Pancreas (tissue), 10 donors: ENCODE measurements at places on chromosomes 6 and 20. TPM values are rescaled to one million over a fixed set of nuclear protein-coding genes. Genes with fewer than 3 reads are reported as not detected.
A peak's percentile ranks its signal among the peaks of the same experiment; 100 is the strongest.

DNA sequence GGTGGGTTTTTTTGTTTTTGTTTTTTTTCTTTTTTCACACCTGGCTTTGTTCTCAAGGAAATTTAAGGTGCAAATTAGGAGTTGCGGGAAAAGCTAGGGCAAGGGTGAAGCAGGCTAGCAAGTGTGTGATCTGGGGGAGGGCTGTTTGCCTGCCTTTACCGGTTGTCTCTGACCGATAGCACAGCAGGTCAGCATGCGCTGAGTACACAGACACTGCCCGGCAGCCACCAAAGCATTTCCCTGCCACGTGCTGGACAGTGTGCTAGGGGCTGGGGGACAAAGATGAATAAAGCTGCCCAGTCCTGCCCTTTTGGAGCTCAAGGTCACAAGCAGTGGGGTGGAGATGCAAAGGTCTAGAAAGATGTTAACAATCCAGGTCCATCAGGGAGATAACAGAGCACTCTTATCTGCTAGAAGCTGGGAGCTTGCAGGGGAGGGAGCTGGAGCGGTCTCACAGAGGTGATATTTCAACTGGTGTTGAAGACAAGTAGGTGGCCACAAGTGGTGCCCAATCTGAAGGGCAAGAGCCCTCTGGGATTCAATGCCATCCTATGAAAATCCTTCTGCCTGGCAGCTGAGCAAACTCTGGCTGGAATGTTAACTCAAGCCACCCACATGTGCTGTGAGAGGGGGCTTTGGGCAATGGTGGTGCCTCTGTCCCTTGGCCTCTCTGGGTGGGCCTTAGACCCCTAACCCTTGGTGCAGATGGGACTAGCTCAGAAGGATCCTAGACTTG, 24.5 kb downstream of the TTBK1 start:
- no peaks in the 10 kb centered on the region for H3K36me3 ChIP-seq
- no peak overlapping the region for H3K4me3 ChIP-seq
- H3K27me3 ChIP-seq, result no peaks in the 10 kb centered on the region
- H3K27ac ChIP-seq, result peak overlapping the region; percentile 87

DNA sequence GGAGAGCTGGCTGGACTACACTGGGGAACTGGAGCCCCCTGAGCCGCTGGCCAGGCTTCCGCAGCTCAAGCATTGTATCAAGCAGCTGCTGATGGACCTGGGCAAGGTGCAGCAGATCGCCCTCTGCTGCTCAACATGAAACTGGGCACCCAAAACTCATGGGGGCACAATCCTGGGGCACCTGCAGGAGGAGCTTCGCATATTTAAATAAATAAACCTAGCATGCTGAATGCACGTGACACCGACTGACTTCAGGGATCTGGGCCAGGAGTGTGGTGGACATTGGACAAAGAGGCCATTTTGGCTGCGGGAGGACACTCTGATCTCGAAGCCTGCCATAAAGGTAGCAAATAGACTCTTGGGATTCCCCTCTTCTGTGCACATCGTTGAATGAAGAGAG, 6.8 kb downstream of the SCAND1 start:
- no peaks in the 10 kb centered on the region for H3K27me3 ChIP-seq
- H3K4me1 ChIP-seq, result peaks cover 7% of the 10 kb centered on the region
- H3K27ac ChIP-seq, result no peak overlapping the region
- H3K36me3 ChIP-seq, result no peaks in the 10 kb centered on the region
- H3K4me3 ChIP-seq, result no peak overlapping the region

DNA sequence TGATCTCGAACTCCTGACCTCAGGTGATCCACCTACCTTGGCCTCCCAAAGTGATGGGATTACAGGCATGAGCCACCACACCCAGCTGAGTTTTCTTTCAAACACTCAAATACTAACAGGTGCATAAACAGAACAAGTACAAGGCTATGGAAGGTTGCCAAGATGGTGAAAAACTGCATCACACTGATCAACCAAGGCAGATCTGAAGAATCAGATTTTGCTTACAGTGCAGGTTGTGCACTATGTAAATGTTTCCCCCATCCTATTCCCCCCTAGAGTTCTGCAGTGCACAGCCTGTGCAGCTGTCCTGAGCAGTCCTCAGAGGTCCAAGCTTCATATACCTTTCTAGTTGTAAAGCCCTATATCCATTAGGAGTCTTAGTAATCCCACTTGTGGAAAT, 73.0 kb downstream of the GFRA4 start:
- H3K27ac ChIP-seq, result no peak overlapping the region
- H3K4me1 ChIP-seq, result no peaks in the 10 kb centered on the region
- no peaks in the 10 kb centered on the region for H3K27me3 ChIP-seq
- H3K36me3 ChIP-seq, result peaks cover 3% of the 10 kb centered on the region

- H3K27ac ChIP-seq, result no peak overlapping the region
- no peaks in the 10 kb centered on the region for H3K27me3 ChIP-seq
- no peak for DNase-seq
- H3K4me1 ChIP-seq, result no peaks in the 10 kb centered on the region
- H3K4me3 ChIP-seq, result no peak overlapping the region
- H3K36me3 ChIP-seq, result no peaks in the 10 kb centered on the region
Measured at GRCh38 chr6:157232161-157232895, 91.0 kb downstream of the TMEM242 start.

DNA sequence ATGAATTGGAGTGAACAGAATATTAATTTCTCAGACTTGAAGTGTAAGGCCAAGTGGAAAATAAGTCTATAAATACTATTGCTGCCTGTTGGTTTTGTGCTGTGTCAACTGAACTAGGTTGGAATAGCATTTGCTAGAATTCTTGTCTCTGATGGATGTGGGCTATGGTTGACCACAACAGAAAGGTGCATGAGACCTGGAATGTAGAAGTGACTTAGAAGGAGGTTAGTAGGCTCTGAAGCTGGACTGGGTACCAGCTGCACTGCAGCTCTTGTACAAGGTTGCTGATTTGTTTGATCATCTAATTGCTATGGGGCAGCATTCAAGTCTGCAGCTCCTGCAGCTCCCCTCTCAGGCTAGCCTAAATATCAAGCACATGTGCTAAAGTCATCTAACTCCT, 479.0 kb upstream of the NRSN1 start:
- no peak overlapping the region for H3K27ac ChIP-seq
- H3K4me3 ChIP-seq, result no peak overlapping the region
- no peaks in the 10 kb centered on the region for H3K36me3 ChIP-seq
- no peaks in the 10 kb centered on the region for H3K4me1 ChIP-seq

GRCh38 chr20:46975976-46976375, 81.3 kb downstream of the EYA2 start:
- no peak overlapping the region for H3K27ac ChIP-seq
- DNase-seq, result no peak
- no peaks in the 10 kb centered on the region for H3K27me3 ChIP-seq
- no peaks in the 10 kb centered on the region for H3K4me1 ChIP-seq
- no peak overlapping the region for H3K4me3 ChIP-seq

DNA sequence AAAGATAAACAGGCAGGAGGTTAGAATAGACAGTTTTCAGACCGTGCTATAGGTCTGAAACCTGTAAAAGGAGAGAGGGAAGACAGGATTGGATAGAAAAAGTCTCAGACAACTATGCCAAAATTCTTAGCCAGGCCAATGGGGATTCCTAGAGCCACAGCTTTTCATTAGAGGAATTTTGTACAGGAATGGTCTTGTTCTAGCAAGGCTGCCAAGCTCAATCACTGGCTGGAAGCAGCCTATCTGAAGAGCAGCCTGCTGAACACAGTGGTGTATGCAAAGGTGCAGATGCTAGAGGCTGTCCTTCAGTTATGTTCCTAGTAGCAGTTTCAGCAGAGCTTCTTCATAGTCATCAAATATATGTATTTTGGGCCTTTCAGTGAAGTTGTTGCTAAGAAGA, 313.1 kb downstream of the GRIK2 start:
- no peak for DNase-seq
- H3K27ac ChIP-seq, result no peak overlapping the region
- no peak overlapping the region for H3K4me3 ChIP-seq
- no peaks in the 10 kb centered on the region for H3K27me3 ChIP-seq
- H3K4me1 ChIP-seq, result no peaks in the 10 kb centered on the region

DNA sequence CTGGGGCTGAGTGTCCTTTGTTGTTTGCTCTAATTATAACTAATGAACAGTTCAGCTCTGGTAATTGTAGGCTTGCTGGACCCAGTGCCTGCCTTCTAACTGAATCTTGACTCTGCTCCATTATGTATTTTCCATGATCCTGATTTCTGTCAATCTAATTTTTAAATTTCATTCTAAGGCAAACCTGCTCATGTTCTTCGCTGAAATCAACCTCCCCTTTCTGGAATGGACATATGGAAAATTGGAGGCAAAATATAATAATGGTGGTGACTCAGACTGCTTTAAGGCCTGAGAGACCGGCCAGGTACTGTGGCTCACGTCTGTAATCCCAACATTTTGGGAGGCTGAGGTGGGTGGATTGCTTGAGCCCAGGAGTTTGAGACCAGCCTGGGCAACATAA, 182.7 kb upstream of the AKAP12 start:
- no peak for DNase-seq
- no peak overlapping the region for H3K27ac ChIP-seq
- no peaks in the 10 kb centered on the region for H3K4me1 ChIP-seq
- H3K4me3 ChIP-seq, result no peak overlapping the region
- H3K27me3 ChIP-seq, result no peaks in the 10 kb centered on the region

DNA sequence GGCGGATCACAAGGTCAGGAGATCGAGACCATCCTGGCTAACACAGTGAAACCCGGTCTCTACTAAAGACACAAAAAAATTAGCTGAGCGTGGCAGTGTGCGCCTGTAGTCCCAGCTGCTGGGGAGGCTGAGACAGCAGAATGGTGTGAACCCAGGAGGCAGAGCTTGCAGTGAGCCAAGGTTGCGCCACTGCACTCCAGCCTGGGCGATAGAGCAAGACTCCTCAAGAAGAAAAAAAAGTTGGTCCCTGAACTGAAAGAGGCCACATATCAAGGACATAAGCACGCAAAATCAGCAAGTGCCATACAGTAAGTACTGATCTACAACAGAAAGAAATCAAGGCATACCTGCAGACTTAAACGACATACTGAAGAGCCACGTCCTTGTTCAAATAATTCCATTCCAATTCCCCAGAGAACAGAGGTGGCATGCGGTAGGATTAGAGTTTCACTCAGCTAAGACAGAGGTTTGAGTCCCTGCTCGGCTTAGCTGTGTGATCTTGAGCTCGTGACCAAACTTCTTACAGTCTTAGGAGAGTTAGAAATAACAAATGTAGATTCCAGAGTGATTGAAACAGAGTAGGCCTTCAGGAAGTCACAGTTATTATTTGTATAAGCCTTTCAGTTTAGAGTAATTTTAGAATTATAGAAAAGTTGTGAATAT, 29.2 kb downstream of the B4GALT5 start:
- H3K4me3 ChIP-seq, result no peak overlapping the region
- peaks cover 20% of the 10 kb centered on the region for H3K4me1 ChIP-seq
- peak overlapping the region; percentile 19 for H3K27ac ChIP-seq

DNA sequence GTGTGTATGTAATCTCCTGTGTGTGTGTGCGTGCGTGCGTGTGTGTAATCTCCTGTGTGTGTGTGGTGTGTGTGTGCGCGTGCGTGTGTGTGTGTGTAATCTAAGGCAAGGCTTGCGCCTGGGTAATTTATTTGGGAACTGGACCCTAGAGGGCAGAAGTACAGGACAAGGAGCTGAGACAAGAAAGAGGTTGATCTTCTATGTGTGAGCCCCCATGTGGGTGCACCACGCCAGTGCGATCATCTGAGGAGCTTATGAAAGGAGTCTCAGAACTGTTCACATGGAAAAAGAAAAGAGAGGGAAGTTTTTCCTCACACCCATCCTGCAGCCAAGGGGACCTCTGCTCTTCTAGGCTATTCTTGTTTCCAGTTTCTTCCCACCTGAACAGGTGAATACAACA, 220.1 kb upstream of the GGTLC1 start:
- H3K27ac ChIP-seq, result no peak overlapping the region
- no peaks in the 10 kb centered on the region for H3K4me1 ChIP-seq
- no peak for DNase-seq
- H3K27me3 ChIP-seq, result no peaks in the 10 kb centered on the region
- no peaks in the 10 kb centered on the region for H3K36me3 ChIP-seq
- H3K4me3 ChIP-seq, result no peak overlapping the region

DNA sequence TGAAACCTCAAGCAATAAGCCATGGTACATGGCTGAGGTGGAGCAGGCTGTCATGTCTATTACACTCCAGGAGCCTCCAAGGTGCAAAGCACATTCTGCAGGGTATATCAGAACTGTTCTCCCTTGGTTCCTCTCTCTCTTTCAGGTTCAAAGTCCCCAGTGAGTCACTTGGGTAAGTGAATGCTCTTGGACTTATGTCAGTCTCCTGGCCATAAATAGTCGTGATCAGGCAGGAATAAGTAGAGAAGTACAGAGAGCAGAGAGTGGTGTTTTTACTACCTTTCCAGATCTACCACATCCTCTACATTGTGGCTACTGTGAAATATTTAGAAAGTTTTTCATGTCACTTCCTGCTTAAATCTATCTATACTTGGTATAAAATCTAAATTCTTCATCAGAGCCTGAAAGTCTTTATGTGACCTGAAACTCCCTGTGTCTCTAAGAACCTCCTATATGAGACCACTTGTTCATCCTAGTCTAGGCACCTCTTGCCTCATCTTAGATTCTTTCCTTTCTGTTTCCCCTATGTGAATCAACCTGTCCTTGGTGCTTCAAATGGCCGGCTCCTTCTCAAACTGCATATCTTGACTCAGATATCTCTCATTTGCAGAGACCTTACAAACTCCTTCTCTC, 1077.6 kb upstream of the MAP3K7 start:
- no peaks in the 10 kb centered on the region for H3K4me1 ChIP-seq
- no peak for DNase-seq
- H3K4me3 ChIP-seq, result no peak overlapping the region
- no peaks in the 10 kb centered on the region for H3K36me3 ChIP-seq
- H3K27me3 ChIP-seq, result no peaks in the 10 kb centered on the region
- H3K27ac ChIP-seq, result no peak overlapping the region

- H3K36me3 ChIP-seq, result no peaks in the 10 kb centered on the region
- H3K4me3 ChIP-seq, result no peak overlapping the region
- H3K27ac ChIP-seq, result no peak overlapping the region
- DNase-seq, result no peak
Measured at GRCh38 chr20:35302421-35303335, 10.5 kb upstream of the FAM83C start.

GRCh38 chr6:42013134-42013516, 37.2 kb upstream of the TAF8 start:
- H3K27ac ChIP-seq, result no peak overlapping the region
- H3K4me1 ChIP-seq, result no peaks in the 10 kb centered on the region

GRCh38 chr6:111487661-111488060, 4.6 kb upstream of the REV3L start:
- DNase-seq, result no peak
- H3K4me3 ChIP-seq, result no peak overlapping the region
- no peaks in the 10 kb centered on the region for H3K27me3 ChIP-seq
- no peaks in the 10 kb centered on the region for H3K36me3 ChIP-seq
- no peak overlapping the region for H3K27ac ChIP-seq

GRCh38 chr6:131792091-131792496, 15.7 kb upstream of the ENPP1 start:
- H3K27ac ChIP-seq, result no peak overlapping the region
- no peak for DNase-seq
- H3K4me3 ChIP-seq, result no peak overlapping the region
- H3K4me1 ChIP-seq, result no peaks in the 10 kb centered on the region
- no peaks in the 10 kb centered on the region for H3K36me3 ChIP-seq

GRCh38 chr6:24996269-24996836, 60.6 kb upstream of the RIPOR2 start:
- H3K27me3 ChIP-seq, result no peaks in the 10 kb centered on the region
- no peak for DNase-seq
- H3K27ac ChIP-seq, result no peak overlapping the region

SEMG1 gene
- not detected for polyA plus RNA-seq

PRL gene
- not detected for polyA plus RNA-seq

MYL9 gene
- polyA plus RNA-seq, result 122 TPM

SLPI gene
- 27.3 TPM for polyA plus RNA-seq

GSTA4 gene
- polyA plus RNA-seq, result 19.3 TPM

TREM1 gene
- polyA plus RNA-seq, result 0.08 TPM

RSPH4A gene
- polyA plus RNA-seq, result 1.2 TPM

BPIFA1 gene
- not detected for polyA plus RNA-seq
